Hindlimb muscle (tissue), 1 donor: ENCODE measurements at places on chromosomes 1 and 21. TPM values are rescaled to one million over a fixed set of nuclear protein-coding genes. Genes with fewer than 3 reads are reported as not detected.

DNA sequence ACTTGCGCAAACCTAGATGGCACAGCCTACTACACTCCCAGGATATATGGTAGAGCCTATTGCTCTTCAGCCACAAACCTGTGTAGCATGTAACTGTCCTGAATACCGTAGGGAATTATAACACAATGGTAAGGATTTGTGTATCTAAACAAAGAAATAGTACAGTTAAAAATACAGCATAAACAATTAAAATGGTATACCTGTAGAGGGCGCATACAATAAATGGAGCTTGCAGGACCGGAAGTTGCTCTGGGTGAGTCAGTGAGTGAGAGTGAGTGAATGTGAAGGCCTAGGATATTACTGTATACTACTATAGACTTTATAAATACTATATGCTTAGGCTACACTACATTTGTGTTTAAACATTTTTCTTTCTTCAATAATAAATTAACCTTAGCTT is 99.3 kb downstream of the PLD5 start:
- no peak for DNase-seq

- no peak for DNase-seq
Observed at GRCh38 chr1:200274116-200274515, 135.7 kb downstream of the ZNF281 start.

The OLIG2 gene
- polyA plus RNA-seq = not detected

GRCh38 chr1:230048322-230048721 is 18.7 kb upstream of the GALNT2 start:
- no peak for DNase-seq

The ENAH gene
- 148 TPM for polyA plus RNA-seq

The PTPRC gene
- 6.9 TPM for polyA plus RNA-seq

- DNase-seq = no peak
Observed at GRCh38 chr1:160200786-160201185, 4.4 kb upstream of the PEA15 start.

DNA sequence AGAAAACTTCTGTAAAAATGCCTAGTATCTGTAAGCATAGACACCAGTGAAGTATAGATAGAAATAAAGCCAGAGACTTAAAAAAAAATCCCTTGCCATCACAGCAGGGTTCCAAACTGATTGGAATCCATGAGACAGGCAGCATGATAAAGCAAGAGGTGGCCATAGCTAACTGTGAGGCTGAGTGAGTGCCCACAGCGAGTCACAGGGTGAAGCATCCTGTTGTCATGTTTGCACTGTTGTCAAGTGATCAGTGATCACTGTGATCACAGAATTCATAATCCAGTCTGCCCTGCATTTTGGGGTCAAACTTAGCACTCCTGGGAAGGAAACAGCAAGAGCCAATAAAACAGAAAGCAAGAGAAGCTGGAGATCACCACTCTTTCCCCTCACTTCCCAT is 33.3 kb downstream of the LRRC8B start:
- no peak for DNase-seq

GRCh38 chr1:236377832-236378535 is 16.1 kb upstream of the EDARADD start:
- no peak for DNase-seq

GRCh38 chr1:114156538-114157274 is 3.0 kb upstream of the SYT6 start:
- no peak for DNase-seq

- DNase-seq = no peak
Observed at GRCh38 chr1:81391125-81391828, 409.5 kb upstream of the ADGRL2 start.

DNA sequence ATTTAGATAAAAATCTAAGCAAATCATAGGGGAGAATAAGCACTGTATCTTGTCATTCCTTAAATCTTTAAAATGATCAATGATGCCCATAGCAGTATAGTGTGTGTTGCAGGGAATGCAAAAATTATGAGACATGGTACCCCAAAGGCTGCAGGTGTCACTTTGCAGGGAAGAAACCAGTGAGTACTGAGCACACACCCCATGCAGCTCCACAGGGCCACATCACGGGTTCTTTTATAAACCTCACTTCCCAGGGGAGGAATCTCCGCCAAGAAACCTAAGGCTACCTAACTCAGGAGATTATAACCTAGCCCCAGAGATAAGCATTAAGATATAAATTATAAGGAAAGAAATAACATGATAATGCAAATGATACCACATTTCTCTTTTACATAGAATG is 115.6 kb downstream of the APP start:
- no peak for DNase-seq

DNA sequence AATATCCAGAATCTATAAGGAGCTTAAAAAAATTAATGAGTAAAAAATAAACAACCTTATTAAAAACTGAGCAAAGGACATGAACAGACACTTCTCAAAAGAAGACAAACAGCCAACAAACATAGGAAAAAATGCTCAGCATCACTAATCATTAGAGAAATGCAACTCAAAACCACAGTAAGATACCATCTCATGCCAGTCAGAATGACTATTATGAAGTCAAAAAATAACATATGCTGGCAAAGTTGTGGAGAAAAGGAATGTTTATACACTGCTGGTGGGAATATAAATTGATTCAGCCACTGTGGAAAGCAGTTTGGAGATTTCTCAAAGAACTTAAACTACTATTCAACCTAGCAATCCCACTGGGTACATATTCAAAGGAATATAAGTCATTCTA is 25.3 kb downstream of the PIGK start:
- no peak for DNase-seq
